ENCODE measurements at places on chromosomes 5 and 9.
A peak's percentile ranks its signal among the peaks of the same experiment; 100 is the strongest.

GRCh38 chr9:109498195-109499092 is at the start of gene PTPN3:
Gene PTPN3, minus strand, starts transcription at chr9:109498307. Its CDS starts 34,873 bp downstream, at chr9:109463434.
- peak; percentile 18 for DNase-seq

- no peak for DNase-seq
Observed at GRCh38 chr9:124120272-124120671, 108.7 kb downstream of the LHX2 start.

- no peak for DNase-seq
Observed at GRCh38 chr5:82820188-82820587, 257.0 kb downstream of the TMEM167A start.

GRCh38 chr9:122527193-122527592 is at the start of gene OR1N1:
Gene OR1N1, minus strand, starts transcription at chr9:122527293. Its CDS starts 0 bp downstream, at chr9:122527293.
- no peak for DNase-seq

- DNase-seq: no peak
Observed at GRCh38 chr5:173010021-173010420, 26.4 kb downstream of the ATP6V0E1 start.

DNA sequence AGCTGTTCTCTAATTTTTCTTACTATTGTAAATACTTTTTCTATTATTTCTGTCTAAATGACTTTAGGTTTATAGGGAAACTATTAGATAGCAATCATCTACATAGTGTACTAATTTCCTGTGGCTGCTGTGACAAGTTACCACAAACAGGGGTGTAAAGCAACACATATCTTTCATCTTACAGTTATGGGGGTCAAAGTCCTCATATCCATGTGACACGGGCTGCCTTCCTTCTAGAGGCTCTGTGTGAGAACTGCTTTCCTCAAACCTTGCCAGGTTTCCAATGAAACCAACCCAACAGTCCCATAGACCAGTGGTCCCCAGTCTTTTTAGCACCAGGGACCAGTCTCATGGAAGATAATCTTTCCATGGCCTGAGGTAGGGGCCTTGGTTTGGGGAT is 189.1 kb downstream of the ROR2 start:
- no peak for DNase-seq

GRCh38 chr9:30670805-30671562 is 1713.5 kb upstream of the ACO1 start:
- no peak for DNase-seq

DNA sequence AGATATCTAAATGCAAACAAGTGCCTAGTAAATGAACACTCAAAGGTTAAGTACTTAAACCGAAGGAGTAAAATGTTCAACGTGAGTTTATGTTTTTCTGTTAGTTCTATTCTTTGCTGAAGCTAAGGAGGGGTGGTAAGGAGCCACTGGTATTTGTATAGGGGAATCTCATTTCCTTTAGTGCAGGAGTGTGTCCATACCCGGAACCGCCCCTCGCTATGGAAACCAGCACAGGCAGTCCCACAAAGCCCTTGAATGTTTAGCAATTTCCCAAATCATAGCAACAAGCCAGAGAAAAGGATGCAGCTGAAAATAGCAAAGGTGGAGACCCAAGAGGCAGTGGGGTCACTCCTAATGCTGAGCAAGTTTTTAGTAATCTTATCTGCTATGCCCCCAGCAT is 78.8 kb upstream of the STK32A start:
- no peak for DNase-seq

DNA sequence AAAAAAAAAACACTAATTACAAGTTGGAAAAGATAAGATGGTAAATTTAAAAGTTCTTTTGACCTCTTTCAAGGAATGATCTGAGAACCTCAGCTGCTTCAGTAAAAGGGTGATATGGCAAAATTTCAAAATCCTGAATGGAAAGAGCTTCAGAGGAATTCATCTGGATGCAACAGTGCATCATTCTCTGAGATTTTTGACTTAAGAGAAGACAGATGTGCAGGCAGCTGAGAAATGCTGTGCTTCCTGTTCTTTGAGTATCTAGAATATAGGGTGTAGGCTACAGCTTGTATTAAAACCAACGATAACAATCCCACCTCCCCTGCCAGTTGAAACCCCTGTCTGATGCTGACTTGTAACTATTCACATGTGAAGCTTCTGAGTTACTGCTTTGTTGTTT is 6.2 kb downstream of the FRMPD1 start:
- DNase-seq: no peak

GRCh38 chr9:108345826-108346225 is 510.0 kb downstream of the ACTL7B start:
- DNase-seq: no peak

DNA sequence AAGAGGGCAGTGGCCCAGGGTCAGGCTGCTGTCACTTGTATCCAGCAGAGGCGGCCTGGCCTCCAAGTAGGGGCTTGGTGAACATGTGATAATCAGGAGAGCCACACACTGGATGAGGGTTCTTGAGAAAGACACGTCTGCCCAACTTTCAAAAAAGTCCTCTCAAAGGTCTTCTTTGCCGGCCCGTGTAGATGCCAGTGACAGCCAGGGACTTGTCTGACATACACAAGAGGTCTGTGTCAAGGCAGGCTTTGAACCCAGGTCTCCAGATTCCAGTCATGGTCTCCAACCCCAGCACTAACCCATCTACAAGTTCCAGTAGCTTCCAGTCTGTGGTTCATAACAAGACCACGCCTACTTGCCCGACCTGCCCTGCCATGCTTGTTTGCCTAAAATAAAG is 7.9 kb upstream of the AMBP start:
- no peak for DNase-seq

- DNase-seq: peak; percentile 44
Observed at GRCh38 chr5:143916451-143916850, 104.5 kb downstream of the HMHB1 start.

GRCh38 chr9:89071591-89071990 is 80.3 kb downstream of the S1PR3 start:
- DNase-seq: no peak

GRCh38 chr5:177092178-177093081 is 5.7 kb downstream of the FGFR4 start:
- DNase-seq: no peak

- no peak for DNase-seq
Observed at GRCh38 chr5:89065919-89066318, 182.9 kb upstream of the MEF2C start.

DNA sequence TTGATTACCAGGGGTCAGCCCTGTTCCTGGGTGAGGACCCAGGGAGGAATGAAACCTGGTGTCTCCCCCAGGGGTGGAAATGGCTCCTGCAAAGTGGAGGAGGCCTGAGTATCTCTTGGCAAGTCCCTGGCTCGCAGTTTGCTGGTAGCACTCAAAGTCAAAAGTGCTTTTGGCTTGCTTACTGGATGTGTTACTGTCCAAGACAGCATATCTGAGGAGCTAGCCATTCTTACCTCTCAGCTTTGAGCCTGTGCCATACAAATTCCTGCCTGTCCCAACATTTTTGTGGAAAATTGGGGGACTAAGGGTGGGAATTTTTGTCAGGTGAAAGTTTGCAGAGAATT is 9.9 kb downstream of the ZNF618 start:
- no peak for DNase-seq

DNA sequence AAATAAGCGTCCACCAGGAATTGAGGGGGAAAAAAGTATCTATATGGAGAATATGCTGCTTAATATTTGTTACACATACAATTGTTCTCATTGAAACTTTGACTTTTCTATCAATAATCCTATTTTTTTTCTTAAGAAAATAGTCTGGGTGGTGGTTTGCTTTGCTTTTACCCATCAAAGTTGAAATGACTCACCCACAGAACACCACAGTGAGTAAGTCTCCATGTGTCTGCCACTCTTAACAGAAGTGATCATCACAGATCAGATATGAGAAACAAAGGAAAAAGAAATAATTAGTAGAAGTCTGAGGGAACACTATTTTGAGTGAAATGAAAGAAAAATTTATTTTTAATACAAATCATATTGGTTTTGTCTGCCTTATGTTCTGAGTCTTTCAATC is 742.8 kb downstream of the CDH9 start:
- no peak for DNase-seq

- DNase-seq: no peak
Observed at GRCh38 chr5:132233811-132234683, 6.4 kb upstream of the P4HA2 start.

DNA sequence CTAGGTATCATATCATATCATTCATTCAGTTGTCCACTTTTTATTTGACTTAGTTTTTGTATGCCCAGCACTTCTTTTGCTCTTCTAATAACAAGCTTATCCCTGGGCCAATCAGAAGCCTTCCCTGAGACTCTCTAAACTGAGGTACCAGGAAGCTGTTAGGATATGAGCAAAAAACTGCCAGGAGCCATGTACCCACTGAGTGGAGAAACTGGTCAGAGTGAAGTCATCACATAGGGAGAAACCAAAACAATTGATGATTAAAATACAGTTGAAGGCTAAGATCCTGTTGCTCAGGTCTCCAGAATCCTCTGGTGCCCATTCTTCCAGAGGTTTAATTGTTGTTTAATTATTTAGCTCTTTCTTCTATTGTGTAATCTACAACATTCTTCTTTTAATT is 120.2 kb downstream of the KIAA0825 start:
- no peak for DNase-seq

GRCh38 chr9:33506626-33507370 is 17.3 kb upstream of the ANKRD18B start:
- peak; percentile 99 for DNase-seq

- DNase-seq: no peak
Observed at GRCh38 chr5:56673171-56673570, 142.2 kb upstream of the MAP3K1 start.

- DNase-seq: no peak
Observed at GRCh38 chr9:112437406-112437805, 49.2 kb upstream of the KIAA1958 start.

DNA sequence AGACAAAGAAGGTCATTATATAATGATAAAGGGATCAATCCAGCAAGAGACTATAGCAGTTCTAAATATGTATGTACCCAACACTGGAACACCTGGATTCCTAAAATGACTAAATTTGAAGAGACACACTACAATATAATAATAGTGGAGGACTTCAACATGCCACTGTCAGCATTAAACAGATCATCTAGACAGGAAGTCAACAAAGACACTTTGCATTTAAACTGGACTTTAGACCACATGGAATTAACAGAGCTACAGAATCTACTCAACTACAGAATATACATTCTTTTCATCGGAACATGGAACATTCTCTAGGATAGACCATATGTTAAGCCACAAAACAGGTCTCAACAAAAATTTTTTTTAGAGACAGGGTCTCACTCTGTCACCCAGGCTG is 58.3 kb upstream of the TLX3 start:
- no peak for DNase-seq

- peak; percentile 41 for DNase-seq
Observed at GRCh38 chr5:169691471-169691870, 54.4 kb downstream of the DOCK2 start.

GRCh38 chr5:71693828-71694427 is 25.1 kb upstream of the CARTPT start:
- DNase-seq: no peak

DNA sequence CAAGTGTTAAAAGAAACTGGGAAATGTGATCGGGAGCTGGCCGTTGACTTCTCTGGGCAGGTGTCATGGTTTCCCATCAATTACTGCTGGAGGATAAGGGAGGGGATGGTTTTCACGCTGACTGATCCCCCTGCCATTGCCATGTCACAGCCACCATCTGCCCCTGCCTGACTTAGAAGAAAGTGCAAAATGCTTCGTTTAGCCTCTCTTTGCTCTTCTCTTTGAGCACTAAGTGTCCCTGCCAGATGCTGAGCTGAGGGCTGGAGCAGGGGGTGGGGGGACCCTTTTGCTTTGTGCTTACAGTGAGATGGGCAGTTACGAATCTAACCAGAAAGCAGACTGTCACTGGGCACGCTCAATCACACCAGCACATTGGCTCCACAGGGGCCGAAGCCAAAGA is 138.4 kb upstream of the ALDH1B1 start:
- DNase-seq: no peak

- no peak for DNase-seq
Observed at GRCh38 chr5:176678584-176678983, 31.3 kb downstream of the TSPAN17 start.

GRCh38 chr9:115867326-115867725 is 286.3 kb upstream of the PAPPA start:
- no peak for DNase-seq

- no peak for DNase-seq
Observed at GRCh38 chr5:122220511-122220910, 91.2 kb downstream of the ZNF474 start.

GRCh38 chr9:123481209-123481865 is 125.3 kb downstream of the CRB2 start:
- no peak for DNase-seq

Data from EL (cell line).